ENCODE measurements at places on chromosomes 1 and 21.

GRCh38 chr1:51264451-51264850 lies 28.4 kb downstream of the RNF11 start:
- no peak for DNase-seq

GRCh38 chr1:62964141-62964540 lies 180.2 kb downstream of the ATG4C start:
- no peak for DNase-seq

GRCh38 chr1:170704256-170704655 lies 40.3 kb downstream of the PRRX1 start:
- no peak for DNase-seq

GRCh38 chr1:231029841-231030240 lies 10.2 kb downstream of the FAM89A start:
- DNase-seq = no peak

DNA sequence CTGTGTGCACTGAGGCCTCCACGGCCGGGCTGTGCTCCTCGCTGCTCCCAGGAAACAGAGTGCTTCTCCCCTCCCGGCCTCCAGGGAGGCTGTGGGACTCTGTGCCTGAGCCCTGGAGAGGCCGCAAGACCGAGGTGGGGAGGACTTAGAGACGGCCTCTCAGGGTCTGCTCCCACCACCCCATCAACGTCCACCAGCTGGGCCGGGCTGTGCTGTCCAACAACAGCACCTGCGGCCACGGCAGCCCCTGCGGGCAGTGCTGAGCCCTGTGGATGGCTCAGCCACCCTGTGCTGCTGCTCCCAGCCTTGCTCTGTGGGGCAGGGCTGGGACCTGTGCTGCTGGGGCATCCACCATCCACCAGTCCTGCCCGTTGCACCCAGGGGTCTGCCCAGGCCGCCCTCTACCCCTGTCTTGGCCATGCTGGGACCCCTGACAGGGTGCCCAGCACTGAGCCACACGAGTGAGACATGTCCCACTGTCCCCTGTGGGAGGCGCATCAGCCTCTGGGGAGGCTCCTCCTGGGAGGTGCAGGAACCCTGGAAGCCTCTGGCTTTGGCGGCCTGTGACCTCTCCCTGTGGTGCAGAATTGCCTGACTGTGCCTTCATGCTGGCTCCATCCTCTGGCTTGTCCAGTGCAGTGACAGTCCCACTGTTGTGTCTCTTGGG lies 31.2 kb upstream of the LRRC3 start:
- no peak for DNase-seq

DNA sequence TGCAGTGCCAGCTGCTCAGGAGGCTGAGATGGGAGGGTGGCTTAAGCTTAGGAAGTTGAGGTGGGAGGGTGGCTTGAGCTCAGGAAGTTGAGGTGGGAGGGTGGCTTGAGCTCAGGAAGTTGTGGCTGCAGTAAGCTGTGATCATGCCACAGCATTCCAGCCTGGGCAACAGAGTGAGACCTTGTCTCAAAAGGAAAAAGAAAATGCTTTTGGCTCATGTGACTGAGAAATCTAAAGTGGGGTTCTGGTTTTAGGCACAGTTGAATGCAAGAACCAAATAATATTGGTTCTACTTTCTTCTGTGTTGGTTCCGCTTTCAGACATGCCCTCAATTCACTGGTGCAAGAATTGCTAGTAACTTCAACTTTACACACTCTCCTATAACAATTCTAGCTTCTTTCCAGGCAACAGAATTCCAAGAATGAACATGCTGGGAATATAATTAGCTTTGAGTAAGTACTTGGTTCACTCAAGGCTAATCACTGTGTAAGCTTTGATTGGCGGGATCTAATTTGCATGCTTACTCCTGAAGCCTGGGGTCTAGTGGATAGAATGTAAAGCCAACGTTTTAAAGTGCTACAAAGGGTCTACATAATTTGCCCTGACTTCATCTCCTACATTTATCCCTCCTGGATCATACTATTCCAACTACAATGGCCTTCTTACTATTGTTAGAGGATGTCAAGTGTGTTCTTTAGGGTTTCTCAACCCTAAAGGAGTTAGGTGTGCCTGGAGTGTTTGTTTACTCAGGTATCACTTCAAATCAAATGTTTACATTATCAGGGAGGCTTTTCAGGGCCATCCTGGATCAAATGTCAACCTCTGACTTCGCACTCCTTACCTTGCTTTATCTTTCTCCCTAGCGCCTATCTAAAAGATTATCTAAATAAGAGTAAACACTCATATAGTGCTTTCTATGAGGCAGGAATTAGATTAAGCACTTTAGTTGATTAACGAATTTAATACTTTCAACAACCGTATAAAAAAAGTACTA lies 115.1 kb downstream of the SLC16A1 start:
- no peak for DNase-seq

DNA sequence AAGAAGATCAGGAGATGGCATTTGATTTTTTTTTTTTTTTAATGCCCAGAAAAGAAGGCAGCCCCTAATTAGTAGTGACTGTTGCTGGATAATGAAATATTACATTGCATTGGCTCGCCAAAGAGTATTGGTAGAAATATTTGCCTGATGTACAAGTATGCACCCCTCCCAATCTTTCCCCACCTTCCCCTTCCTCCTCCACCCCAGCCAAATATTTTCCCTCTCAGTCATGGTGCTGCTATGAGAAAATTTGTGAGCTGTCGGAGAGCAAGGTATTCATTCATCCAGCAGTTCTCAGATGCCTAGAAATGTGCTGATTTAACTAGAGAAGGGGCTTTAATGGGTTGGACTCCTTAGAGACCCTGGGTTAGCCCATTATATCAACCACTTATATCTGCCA lies 50.5 kb upstream of the IKBKE start:
- no peak for DNase-seq

DNA sequence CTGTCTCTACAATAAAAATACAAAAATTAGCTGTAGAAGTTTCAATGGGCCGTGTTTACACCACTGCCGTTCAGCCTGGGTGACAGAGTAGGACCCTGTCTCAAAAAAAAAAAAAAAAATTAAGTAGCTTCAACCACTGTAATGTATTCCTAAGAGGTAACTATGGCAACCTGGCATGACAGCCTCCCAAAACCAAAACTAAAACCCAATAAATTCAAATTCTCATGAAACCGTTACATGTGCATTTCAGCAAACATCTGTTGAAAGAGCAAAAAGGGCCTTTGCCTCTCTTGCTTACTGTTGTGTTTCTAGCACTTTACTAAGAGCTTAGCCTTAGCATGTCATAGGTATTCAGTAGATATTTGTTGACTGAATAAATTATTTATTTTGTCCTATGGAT lies 33.5 kb downstream of the ODR4 start:
- DNase-seq = no peak

- DNase-seq = no peak
Measured at GRCh38 chr1:7644086-7644485, 127.0 kb upstream of the VAMP3 start.

DNA sequence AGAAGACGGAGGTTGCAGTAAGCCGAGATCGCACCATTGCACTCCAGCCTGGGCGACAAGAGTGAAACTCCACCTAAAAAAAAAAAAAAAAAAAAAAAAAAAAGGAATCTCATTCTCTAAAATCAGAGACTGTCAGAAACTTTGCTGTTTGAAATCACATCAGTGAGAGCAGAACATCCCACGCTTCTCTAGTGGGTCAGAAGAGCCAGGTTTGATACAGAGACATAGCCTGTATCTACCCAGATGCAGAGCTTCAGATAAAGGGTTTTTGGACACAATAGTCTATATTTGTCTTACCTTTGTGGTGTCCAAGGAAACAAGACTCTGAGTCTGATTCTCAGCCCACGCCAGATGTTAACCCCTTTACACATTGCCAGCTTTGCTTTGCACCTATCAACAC lies 19.6 kb downstream of the CELA3A start:
- no peak for DNase-seq

DNA sequence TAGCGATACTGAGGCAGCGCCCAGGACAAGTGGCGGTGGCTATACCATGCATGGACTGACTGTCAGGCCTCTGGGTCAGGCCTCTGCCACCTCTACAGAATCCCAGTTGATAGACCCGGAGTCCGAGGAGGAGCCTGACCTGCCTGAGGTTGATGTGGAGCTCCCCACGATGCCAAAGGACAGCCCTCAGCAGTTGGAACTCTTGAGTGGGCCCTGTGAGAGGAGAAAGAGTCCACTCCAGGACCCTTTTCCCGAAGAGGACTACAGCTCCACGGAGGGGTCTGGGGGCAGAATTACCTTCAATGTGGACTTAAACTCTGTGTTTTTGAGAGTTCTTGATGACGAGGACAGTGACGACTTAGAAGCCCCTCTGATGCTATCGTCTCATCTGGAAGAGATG lies 3.2 kb upstream of the IL10RB start:
- DNase-seq = no peak

GRCh38 chr1:151265446-151266236 lies 11.1 kb downstream of the PSMD4 start:
- no peak for DNase-seq

- DNase-seq = no peak
Measured at GRCh38 chr1:51535006-51535592, 16.0 kb upstream of the EPS15 start.

- DNase-seq = no peak
Measured at GRCh38 chr1:10759413-10760200, 36.8 kb downstream of the CASZ1 start.

- DNase-seq = no peak
Measured at GRCh38 chr1:50923564-50923963, 36.5 kb downstream of the FAF1 start.

DNA sequence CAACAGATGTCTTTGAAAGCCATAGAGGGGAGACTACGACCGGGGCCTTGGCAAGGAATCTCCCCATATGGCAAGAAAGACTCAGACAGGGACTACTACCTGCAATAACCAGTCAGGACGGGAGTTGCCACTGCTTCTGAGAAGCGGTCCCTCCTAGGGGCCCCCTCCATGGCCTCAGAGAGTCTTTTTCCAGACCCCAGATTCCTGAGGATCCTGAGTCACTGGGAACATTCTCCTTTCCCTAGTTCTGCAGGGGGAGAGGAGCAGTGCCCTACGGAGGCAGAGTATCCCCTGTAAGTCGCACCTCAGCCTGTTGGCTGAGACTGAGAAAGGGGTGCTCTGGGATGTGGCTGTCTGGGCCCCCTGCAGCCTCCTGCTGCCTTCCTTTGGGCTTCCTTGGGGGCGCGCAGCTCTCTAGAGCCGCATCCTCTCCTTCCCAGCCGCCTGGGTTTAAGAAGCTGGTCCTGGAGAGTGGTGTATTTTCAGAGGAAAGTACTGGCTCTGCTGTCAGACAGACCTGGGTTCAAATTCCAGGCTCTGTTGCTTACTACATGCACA lies 7.8 kb downstream of the GLIS1 start:
- DNase-seq = no peak

DNA sequence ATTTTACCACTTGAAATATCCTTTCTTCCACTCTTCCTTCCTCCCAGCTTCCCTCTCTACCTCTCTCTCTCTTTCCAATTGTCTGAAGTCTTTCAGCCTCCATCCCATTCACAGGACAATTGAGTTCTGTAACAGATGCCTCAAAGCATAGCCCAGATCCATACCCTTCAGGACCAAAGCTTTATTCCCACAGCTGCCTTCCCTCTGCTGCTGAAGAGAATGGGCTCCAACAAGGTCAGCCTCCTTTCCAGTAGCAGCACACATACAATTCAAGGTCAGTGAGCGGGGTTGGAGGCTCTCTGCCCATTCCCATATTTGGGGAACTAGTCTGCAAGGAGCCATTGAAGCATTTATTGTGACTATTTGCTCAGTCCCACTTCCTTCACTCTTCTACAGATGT lies 179.9 kb downstream of the DPYD start:
- DNase-seq = no peak

DNA sequence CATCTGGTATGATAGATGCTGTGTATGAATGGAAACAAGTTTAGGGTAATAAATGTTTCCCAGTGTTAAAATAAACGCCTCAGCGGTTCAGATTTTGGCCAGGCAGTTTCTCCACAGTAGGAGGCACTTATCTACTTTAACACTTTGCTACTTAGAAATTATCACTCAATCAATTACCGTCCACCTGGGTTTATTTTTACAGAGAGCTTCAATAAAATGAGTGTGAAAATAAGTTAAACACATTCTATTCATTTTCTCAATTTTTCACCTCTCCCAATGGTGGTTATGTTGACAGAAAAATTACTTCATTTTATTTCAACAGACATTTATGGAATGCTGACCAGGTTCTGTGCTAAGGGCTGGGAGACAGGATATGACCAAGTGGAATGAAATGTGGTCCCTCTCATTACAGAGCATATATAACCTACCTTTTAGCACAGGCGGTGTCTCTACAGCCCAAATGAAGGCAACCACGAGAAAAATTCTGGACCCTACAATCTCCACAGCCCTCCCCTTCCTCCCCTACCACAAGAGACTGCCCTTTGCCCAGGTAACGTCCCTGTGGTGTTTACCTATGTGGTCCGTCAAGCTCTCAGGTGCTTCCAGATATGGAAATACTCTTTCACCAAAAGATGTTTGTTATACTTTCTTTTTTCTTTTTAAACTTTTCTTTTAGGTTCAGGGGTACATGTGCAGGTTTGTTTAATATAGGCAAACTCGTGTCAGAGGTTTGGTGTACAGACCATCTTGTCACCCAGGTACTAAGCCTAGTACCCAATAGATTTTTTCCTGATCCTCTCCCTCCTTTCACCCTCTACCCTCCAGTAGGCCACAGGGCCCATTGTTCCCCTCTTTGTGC lies 105.5 kb downstream of the HLCS start:
- no peak for DNase-seq

GRCh38 chr1:8889103-8889846 lies 10.8 kb upstream of the ENO1 start:
- DNase-seq = no peak

- no peak for DNase-seq
Measured at GRCh38 chr21:35900539-35900938, 159.8 kb downstream of the SETD4 start.

- no peak for DNase-seq
Measured at GRCh38 chr1:151001602-151002001, 5.1 kb downstream of the MINDY1 start.

DNA sequence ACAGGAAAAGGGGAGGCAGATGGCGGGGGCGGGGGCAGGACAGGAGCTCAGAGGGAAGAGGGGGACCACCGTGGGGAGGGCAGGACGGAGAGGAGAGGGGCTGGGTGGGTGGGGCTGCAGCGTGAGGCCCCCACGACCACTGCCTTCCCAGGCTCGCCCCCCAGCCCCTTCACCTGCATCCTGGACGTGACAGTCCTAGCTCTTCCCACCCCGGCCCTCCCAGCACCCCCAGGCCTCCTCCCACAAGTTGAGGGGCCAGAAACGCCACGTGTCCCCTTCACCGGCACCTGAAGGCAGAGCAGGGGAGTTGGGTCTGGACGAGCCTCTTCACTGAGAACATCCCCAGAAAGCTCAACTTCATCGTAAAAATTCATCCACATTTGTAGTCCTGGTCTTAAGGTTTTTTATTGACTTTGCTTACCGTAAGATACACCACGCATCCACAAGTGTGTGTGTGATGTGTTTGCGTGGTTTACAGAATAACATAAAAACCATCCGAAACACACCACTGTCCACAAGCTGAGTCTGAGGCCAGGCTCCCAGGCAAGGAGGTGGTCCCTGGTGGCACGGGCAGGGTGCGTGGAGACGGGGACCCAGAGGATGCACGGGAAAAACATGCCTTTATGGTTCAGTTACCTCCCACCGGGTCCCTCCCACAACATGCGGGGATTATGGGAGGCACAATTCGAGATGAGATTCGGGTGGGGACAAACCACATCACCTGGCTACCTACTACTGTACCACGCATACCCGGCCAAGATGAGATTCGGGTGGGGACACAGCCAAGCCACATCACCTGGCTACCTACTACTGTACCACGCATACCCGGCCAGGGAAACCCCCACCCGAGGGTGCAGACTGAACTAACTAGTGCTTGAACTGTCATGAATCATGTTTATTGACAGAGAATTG lies 13.9 kb upstream of the COL18A1 start:
- DNase-seq = no peak

GRCh38 chr21:40166291-40166843 lies 299.1 kb downstream of the PCP4 start:
- no peak for DNase-seq

- DNase-seq = no peak
Measured at GRCh38 chr1:152344438-152344837, 15.4 kb downstream of the FLG2 start.

All from T-helper 1 cell (primary cell).